Cerebellar nuclear complex (tissue), 1 donor: ENCODE measurements at places on chromosomes 2 and 18.

- no peak for DNase-seq
These were observed 112.7 kb downstream of the XRCC5 start for GRCh38 chr2:216221811-216222210.

GRCh38 chr2:175167076-175167791 lies 769 bp downstream of the ATF2 start:
- no peak for DNase-seq

DNA sequence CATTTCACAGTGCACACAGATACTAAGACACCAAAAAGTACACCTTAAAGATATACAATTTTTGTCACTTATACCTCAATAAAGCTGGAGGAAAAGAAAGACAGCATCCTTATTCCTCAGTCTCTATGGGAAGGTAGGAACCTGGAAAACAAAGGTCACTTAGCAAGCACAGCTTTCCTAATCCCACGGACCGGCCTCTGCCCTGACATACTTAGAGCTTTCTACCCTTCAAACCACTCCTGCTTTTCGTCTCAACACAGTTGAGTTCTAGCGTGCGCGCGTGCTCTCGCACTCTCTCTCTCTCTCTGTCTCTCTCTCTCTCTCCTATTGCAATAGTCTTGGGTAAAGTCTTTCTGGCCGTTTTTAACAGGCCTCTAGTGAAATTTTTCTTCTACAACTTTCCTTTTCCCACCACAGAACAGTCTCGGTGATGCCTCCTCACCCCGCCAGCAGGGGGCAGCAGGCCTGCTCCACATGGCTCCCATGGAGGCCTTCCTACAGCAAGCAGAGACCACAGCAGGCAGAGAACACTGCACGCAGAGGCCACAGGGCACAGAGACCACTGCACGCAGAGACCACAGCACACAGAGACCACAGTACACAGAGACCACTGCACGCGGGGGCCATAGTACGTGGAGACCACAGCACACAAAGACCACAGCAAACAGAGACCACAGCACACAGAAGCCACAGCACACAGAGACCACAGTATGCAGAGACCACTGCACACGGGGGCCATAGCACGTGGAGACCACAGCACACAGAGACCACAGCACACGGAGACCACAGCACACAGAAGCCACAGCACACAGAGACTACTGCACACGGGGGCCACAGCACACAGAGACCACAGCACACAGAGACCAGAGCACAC lies 106.9 kb downstream of the FBXO15 start:
- no peak for DNase-seq

GRCh38 chr18:76451396-76452331 lies 43.4 kb downstream of the ZNF516 start:
- DNase-seq = no peak

DNA sequence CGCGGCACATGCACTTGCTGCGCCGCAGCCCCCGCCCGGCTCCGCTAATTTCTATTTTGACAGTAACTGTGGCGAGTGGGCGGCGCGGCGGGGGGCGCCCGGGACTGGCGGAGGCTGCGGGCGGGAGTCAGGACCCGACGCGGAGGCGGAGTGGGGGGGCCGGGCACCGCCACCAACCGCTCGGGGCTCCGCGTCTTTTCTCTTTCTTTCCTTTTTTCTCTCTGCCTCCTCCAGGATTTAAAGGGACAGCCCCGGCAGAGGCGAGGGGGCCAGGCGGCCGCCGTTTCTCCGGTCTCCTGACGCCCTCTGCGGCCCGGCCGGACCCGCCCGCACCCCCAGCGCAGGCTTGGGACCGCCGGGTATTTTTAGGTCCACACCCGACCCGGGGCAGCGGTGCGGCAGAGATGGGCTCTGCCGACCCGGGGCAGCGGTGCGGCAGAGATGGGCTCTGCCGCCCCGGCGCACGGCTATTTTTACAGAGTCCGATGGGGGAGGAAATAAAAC lies 460 bp upstream of the ZBTB7C start:
- no peak for DNase-seq

GRCh38 chr2:158755310-158756087 lies 39.6 kb upstream of the DAPL1 start:
- DNase-seq = no peak

DNA sequence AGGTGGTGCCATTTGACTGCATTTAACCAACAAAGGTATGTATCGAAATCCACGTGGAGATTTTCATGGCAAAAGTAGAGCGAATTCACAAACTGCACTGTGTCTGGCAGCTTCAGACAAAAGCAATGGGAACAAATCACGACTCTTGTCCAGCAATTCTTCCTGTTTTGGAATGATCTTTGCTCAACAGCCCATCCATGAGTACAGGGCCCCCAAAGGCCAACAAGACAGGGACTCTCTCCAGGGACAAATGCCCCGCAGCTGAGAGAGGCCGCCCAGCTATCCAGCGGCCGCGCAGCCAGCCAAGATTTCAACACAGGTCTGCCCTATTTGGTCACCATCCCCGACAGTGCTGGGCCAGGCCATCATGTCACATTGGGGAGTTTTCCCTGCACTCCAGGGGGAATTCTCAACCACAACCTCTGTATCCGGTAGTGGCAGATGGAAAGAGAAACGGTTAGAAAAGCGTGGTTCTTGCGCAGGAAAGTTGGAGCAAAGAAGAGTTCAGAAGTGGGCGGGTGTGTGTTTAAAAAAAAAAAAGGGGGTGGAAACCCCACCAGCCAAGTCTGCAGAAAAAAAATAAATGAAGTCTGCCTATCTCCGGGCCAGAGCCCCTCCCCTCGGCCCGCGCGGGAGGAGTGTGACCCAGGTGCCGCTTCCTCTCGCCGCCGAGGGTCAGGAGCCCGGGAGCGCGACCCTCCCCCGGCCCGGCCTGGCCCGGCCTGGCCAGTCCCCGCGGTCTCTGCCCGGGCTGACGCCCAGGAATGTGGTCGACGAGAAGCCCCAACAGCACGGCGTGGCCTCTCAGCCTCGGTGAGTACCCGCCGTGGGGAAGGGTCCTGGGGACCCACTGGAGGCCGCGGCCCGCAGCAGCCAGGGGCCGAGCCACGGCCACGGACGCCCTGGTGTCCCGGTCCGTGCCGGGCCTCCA lies at the start of gene GYPC:
GYPC (plus strand) TSS at position 659 of the 931 bp plus-strand sequence; CDS start at position 765, 106 bp downstream.
- no peak for DNase-seq

GRCh38 chr18:33804258-33804657 lies 226.2 kb downstream of the ASXL3 start:
- DNase-seq = no peak

DNA sequence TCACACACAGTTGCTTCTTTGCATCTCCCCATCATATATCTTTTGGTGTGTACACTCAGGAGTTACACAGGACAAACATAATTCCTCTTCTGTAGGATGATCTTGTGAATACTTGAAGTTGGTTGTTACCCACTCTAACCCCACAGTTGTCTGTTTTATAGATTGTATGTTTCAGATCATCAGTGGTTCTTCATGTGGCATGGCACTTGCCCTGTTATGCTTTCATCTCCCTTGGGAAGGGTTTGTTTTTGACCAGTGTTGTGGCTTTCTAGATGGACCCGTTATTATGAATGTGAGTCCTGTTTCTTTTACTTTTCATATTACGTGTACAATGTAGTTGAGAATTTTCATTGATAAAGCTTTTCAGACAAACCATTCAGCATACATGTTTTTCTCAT lies 82.0 kb downstream of the ZNF407 start:
- no peak for DNase-seq

DNA sequence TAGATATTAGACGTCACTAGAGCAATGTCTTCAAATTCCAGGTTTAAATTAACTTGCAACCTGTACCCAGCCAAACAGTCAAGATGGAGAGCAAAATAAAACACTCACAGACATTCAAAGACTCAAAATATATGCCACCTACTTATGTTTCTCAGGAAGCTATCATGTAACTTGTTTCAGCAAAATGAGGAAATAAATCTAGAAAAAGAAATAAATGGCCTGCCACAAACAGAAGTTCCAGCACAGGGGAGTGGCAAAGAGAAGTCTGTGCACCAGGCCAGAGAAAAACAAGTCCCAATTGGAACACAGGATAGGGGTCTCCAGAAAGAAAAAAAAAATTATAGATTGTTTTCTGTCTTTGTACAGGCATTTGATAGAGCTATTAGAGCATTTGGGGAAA lies 96.7 kb downstream of the LRP2 start:
- no peak for DNase-seq

- no peak for DNase-seq
These were observed 7.0 kb upstream of the NDUFV2 start for GRCh38 chr18:9095297-9096006.

GRCh38 chr2:141720476-141720875 lies 410.3 kb downstream of the LRP1B start:
- DNase-seq = no peak

GRCh38 chr18:70028084-70028483 lies 80.4 kb upstream of the CD226 start:
- no peak for DNase-seq

- DNase-seq = no peak
These were observed 5.3 kb upstream of the ITPRID2 start for GRCh38 chr2:181886192-181886591.
